CD4-positive, alpha-beta T cell treated with Interleukin-6 at 100 ng/mL for 8 hours (primary cell): ENCODE measurements at places on chromosomes 13 and 19.

GRCh38 chr13:80157261-80157932, 183.5 kb downstream of the SPRY2 start:
- no peak for DNase-seq

DNA sequence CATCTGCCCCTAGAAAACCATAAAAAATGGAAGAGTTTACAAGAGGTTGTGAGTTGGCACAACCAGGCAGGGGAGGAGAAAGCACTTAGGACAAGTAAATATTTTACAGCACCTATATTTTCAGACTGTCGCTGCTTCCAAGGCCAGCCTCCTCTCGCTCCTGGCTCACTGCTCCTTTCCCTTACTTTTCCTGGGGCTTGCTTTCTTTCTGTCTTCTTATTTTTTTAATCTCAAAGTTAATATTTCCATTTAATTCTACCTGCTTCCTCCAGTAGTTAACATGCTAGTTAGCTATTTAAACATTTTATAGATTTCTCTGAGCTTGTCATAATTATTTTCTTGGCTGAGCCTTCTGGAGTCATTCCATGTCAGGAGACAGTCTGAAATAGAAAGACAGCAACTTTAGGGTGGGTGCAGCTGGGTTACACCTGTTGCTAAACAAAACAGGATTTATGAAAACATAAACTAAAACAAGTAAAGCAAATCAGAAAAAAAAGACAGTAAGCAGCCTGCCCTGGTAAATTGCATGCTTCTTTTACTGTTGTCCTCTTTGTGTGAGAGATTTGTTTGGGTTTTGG, 330.1 kb downstream of the DLEU7 start:
- no peak for DNase-seq

DNA sequence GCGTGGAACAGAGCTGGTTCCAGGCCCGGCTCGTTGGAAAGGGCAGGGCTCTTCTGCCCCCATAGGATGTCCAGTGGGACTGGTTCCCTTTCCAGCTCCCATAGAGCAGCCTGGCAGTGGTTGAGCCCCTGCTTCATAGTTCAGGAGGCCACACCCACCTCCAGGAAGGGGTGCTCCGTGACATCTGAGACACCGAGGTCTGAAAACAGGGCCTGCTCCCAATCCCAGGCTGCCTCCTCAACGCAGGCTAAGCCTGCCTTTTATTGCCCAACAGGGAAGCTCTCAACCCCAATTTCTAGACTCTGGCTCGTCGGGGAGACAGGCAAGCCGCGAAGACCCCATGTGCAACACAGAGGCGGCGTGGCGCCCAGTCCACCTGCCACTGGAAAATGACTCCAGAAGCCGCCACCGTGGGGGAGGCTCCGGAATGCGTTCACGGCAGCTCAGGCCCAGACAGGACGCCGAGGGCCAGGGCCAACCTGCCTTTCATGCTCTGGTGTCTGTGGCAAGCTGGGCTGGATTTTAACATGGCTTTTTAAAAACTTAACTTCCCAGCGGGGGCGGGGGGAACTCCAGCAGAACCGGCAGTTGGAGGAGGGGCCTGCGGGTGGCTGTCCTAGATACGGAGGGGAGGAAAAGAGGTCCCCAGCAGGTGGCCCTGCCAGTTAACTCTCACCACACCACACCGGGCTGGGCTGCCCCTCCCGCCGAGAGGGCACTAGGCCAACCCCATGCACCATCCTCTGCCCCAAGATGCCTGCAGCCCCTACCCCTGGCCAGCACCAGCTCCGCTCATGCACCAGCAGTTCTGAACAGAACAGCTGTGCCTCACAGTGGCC, 17.9 kb upstream of the TINCR start:
- peak; percentile 22 for DNase-seq

GRCh38 chr13:85486663-85487062, 312.6 kb downstream of the SLITRK6 start:
- no peak for DNase-seq

DNA sequence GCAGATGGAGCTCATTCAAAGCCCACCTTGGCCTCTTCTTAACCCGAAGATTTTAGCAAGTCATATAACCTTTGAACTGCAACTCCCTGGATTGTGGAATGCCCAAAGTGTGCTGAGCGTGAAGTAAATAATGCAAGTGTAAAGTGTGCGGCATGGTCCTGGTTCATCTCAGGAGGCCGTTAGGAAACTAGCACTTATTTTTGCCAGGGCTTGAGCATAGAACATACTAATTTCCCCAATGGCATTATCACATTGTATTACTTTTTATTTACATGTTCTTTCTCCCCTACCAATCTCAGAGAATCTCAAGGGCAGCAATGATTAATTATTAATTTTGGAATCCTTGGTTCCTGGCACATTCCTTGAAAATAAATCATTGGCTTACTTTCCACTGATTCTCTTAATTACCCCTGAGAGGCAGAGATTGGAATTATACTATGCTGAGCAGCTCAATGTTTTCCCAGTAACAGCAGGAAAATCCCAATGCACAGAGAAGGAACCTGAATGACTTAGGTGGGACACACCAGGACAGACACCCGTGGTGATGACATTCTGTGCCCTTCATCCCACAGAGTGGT, 128.8 kb upstream of the GJB6 start:
- no peak for DNase-seq

DNA sequence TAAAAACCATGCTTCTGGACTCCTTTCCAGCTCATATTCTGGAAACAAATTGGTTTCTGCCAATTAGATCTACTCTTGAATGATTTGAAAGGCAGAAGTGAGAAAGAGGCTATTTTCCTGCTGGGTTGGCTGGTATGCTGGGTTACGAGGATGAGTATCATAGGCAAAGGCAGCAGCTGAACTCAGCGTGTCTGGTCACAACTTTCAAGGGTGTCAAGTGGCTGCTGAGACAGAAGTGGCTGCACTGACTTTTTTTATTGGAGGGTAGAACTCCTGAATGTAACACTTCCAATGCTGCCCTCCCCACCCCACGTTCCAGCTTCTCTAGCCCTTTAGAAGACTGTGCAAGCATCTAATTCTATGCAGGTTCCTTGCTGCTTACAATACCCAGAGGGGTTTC, 8.3 kb upstream of the DZIP1 start:
- no peak for DNase-seq

DNA sequence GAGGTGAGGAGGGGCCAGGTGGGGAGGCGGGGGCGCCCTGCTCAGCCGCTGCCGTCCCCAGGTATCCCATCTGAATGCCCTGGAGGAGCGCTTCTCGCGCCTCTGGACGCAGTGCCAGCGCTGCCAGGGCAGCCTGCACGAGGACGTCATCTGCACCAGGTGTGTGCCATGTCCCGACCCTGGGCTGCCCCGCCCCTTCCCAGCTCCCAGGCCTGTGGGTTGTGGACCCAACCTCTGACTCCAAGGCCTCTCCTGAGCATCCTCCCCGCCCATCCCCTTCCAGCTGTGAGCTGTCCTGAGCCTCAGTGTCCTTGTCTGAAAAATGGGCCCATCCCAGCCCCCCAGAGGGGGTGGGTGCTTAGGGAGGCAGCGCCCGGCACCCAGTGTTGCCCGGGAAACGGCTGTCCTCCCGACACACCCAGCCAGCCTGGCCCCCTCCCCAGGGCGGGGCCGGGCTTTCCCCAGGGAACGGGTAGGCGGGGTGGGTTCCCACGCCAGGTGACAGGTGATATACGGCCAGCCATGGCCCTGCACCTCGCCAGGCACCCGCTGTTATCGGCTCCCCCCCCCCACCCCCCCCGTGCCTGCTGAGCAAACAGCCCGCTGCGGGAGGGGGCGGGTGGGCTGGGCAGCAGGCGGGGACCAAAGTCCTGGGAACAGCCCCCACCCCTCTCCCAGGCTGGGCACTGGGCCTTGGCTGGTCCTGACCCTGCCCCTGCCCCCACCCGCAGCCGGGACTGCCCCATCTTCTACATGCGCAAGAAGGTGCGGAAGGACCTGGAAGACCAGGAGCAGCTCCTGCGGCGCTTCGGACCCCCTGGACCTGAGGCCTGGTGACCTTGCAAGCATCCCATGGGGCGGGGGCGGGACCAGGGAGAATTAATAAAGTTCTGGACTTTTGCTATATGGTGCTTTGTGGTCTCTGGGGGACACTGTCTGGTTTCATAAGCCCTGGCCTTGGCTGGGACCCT, 1.3 kb upstream of the SPIB start:
- DNase-seq: no peak

DNA sequence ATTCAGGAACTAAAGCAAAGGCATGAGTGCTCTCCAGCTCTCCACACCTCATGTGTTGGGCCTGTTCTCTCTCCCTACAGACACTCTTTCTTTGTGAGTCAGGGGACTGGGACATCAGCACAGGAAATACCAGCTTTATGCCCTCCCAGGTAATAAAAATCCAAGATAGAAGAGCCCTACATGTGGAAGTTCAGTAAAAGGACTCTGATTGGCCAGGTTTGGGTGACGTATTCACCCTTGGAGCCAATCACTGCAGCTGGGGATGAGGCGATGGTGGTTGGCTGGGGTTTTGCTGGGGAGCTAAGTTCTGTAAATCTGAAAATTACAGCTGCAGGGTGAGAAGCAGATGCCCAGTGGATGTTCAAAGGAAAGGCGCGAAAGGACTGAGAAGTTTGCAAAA, 32.5 kb downstream of the CCDC70 start:
- no peak for DNase-seq

DNA sequence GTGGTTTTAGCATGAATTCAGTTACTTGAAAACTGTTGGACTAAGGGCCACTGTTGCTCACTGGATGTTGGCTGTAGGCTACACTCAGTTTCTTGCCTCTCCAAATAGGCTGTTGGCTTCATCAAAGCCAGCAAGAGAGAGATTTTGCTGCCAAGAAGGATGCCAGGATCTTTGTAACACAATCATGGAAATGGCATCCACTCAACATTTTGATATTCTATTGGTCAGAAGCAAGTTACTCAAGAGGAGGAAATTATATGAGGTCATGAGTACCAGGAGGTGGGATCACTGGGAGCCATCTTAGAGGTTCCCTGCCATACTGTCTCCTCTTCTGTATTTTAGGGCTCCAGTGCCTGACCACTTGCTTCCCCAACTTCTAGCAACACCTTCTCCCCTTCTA, 30.6 kb downstream of the SYDE1 start:
- no peak for DNase-seq

- DNase-seq: no peak
Observed at GRCh38 chr13:28609926-28610325, 49.0 kb upstream of the POMP start.

- no peak for DNase-seq
Observed at GRCh38 chr13:107650081-107650701, 565.1 kb downstream of the LIG4 start.

DNA sequence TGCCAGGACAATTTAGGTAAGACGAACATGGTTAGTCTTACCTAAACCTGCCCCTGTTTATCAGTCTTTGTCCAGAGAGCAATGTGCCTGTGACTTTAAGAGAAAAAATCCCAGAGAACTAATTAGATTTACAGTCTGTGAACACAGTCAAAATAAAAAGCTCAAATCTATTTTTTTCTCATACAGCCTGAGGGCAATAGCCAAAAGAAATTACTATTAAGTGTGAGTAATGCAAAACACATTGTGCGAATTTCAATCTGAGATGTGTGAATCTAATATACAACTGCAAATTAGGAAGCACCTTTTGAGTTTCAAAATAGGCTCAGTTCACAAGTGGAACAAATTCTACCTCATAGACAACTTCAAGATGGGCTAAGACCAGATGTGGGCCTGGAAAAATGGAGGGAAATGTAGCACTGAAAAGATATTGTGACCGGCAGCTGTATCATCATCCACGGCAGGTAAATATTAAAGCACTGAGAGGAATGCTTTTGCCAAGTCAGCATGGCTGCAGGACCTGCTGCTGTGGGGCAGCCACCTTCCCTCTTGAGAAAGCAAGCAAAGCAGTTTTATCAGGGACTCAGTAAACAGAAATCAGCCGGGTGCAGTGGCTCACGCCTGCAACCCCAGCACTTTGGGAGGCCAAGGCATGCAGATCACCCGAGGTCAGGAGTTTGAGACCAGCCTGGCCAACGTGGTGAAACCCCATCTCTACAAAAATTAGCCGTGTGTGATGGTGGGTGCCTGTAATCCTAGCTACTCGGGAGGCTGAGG, 114.8 kb downstream of the KATNAL1 start:
- no peak for DNase-seq

- no peak for DNase-seq
Observed at GRCh38 chr19:18440936-18441803, 3.2 kb upstream of the ISYNA1 start.

GRCh38 chr13:112873851-112874750, 94.9 kb upstream of the MCF2L start:
- DNase-seq: no peak

GRCh38 chr19:58351990-58352755, 1.1 kb downstream of the A1BG start:
- no peak for DNase-seq
